ENCODE measurements at places on chromosomes 5 and 9.

DNA sequence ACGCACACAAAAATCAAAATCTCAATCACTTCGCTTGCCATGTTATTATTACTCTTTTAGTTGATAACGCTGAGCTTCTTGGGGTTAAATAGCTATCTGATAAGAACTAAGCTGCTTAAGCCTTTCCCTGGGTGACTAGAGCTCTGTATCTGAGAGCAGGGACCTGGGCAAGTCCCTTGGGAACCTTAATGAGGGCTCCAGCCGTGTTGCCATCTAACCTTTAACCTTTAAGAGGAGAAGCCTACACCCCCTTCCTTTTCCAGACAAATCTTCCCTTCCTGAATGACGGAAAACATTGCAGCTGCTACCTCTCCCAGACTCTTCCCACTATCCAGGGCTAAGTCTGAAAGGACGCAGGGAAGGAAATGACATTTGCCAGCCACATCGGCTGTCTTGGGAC lies 216.5 kb upstream of the RAI14 start:
- no peak for DNase-seq

- no peak for DNase-seq
These were observed 56.8 kb upstream of the OLFM1 start for GRCh38 chr9:135030566-135031226.

DNA sequence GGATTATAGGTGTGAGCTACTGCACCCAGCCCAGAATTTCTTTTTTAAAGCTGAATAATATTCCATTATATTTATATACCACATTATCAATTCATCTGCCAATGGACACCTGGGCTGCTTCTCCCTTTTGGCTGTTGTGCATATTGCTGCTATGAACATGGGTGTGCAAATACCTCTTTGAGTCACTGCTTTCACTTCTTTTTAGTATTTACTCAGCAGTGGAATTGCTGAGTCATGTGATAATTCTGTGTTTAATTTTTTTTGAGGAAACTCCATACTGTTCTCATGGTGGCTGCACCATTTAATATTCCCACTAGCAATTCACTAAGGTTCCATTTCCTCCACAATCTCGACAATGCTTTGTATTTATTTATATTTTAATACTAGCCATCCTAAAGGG lies 36.1 kb upstream of the KIF4B start:
- DNase-seq: no peak

DNA sequence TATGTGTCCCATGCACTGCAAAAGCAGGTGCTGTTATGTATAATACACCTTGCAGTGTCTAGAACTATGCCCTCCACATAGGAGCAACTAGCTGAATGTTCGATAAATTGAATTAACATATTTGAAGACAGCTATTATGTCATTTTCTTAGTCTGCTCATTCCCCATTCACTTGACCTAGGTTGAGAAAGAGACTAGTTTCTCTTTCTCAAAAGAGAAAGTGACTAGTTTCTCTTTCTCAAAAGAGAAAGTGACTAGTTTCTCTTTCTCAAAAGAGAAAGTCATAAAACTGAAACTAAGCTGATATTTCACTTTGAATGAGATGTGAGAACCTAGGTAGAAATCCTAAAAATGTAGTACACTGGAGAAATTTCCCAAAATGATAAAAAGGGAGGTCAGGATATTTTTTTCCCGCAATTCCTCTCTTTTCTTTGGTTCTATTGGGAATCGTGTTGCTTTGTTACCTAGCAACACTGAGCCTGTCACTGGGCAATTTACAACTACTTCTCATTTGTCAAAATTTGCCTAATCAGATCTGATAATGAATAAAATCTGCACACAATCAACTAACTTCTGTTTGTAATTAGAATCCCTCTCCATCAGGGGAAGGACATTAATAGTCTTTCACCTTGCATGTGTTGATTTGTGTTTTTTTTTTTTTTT lies 132.0 kb upstream of the GRIA1 start:
- DNase-seq: no peak

DNA sequence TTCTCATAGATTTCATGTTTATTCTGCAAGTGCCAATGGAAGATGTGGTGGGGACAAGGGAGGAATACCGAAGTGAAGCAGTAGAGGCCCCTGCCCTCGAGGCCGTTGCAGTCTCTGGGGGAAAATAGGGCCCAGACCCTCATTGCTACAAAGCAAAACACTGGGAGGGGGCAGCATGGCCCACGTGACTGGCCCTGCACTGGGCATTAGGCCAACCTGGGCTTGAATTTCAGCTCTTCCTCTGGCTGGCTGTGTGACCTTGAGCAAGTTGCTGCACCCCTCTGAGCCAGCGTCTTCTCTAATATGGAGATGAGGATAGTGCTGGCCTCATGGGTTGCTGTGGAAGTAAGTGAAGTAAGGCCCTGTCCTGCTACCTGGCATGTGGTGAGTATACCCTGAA lies 709 bp upstream of the SYNPO start:
- no peak for DNase-seq

GRCh38 chr9:72577212-72577753 lies 55.9 kb downstream of the TMC1 start:
- no peak for DNase-seq

DNA sequence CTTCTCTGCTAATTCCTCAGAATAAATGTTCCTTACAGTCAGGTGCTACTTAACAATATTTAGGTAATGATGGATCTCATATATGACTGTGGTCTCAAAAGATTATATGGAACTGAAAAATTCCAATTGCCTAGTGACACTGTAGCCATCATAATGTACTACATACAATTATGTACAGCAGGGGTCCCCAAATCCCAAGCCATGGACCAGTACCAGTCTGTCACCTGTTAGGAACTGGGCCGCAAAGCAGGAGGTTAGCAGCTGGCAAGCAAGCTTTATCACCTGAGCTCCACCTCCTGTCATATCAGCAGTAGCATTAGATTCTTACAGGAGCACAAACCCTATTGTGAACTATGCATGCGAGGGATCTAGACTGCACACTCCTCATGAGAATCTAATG lies 69.6 kb downstream of the NR2F1-AS1 start:
- no peak for DNase-seq

DNA sequence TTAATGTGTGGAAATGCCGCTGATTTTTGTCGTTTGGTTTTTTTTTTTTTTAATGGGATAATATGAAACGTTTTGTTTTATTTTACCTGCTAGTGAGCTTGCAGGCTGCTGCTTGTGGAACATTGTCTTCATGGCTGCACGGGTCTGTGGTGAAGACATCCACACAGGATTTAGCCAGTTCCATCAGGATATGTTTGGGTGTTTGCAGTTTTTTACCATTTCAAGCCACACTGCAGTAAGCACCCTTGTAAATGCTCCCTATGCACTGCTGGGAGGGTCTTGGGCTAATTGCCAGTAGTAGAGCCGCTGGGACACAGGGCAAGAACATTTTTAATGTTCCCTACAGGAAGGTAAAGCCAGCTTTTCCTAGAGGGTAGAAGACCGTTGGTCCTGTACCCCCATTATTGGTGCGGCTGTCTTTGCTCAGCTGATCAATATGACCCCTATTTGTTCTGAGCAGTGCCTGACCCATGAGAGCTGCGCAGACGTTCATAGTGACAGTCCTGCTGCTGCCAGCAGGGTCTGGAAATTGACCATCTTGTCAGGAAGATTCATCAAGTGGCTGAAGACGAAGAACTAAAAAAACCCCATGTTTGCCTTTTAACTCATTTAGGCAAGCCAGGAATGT lies 20.5 kb upstream of the EEIG1 start:
- DNase-seq: no peak

GRCh38 chr5:16540421-16540820 lies 74.8 kb upstream of the ZNF622 start:
- DNase-seq: no peak

- no peak for DNase-seq
These were observed 14.6 kb downstream of the URM1 start for GRCh38 chr9:128385496-128386460.

DNA sequence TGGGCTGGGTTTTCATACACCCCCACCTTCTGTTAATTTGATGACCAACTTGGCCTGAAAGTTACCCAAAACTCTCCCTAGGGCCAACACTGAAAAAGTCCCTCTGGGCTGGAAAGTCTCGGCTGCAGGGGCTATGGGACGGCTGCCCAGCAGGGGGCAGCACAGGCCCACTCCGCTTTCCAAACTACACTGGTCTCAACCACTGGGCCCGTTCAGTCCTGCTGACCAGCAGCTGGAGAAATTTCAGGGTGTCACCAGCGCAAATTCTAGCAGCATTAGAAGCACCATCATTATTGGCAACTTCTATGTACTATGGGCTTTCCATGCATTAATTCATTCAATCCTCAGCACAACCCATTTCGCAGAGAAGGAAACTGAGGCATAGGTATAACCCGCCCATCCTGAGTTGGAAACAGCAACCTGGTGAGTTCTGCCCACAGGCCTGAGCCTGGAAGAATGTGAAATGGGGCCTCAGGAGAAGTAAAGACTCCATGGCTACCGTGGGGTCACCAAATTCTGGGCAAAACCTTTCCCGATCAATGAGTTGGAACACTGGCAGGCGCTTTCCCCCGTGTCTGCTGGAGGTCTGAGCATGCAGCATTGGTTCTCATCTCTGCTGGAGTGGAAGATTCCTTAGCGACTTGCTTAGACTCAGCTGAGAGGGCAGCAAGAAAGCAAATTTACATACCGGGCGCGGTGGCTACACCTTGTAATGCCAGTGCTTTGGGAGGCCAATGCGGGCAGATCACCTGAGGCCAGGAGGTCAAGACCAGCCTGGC lies 9.7 kb downstream of the ORM2 start:
- peak; percentile 64 for DNase-seq

- DNase-seq: no peak
These were observed 77.6 kb downstream of the PCDH1 start for GRCh38 chr5:141800617-141801016.

DNA sequence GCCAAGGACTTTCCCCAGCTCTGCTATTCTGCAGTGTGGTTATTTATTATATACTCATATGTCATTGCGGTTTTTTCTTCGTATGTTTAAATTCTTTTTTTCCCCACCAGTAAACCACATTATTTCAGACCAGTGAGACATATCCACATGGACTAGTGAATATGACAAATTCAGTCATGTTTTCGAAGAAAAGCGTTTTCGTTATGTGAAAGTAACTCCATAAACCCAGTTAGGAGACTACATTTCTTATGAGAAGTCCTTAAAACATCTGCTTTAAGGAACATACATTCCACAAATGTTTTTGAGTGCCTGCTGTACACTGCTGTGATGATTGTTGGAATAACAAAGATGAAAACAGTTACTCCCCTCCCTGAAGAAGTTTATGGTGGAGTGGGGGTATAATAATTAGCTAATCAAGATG lies 591.8 kb upstream of the CLINT1 start:
- no peak for DNase-seq

DNA sequence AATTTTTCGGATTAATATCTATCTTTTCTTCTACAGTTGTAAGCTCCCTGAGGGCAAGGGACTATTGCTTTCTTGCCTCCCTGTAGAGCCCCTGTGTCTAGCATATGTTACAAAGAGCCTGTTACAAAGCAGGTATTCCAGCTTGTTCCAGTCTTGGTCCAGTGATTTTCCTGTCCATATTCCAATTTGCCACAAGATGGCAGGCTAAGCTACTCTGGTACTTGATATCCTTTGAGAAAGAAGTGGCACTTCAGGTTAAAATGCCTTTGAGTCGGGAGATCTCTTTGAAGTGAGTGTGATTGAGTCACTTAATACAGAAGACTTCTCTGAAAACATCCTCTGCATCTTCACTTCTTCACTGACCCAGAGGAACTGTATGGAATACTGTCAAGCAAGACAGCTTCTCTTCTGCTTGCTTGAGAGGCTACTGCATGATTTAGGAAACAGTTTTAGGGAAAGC lies 24.5 kb downstream of the CAVIN4 start:
- no peak for DNase-seq
